ENCODE measurements at places on chromosomes 2 and 18.

DNA sequence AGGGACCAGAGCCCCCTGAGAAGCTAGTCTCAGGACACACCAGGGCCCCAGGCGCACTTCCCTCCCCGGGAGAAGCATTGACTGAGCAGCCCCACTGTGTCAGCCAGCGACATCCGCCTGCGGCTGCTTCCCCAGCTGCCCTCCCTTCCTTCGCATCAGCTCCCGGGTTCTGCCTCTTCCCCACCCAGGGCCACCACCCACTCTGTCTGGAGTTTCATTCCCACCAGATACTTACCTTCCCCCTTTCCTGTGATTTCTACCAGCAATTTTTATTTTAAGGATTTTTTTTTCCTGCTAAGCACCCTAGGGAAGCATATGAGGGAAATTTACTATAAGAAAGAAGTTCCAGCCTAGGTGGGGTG is 99.2 kb downstream of the SMAD7 start:
- DNase-seq, result no peak

GRCh38 chr2:196984903-196985302 is 58.4 kb upstream of the PGAP1 start:
- no peak for DNase-seq

DNA sequence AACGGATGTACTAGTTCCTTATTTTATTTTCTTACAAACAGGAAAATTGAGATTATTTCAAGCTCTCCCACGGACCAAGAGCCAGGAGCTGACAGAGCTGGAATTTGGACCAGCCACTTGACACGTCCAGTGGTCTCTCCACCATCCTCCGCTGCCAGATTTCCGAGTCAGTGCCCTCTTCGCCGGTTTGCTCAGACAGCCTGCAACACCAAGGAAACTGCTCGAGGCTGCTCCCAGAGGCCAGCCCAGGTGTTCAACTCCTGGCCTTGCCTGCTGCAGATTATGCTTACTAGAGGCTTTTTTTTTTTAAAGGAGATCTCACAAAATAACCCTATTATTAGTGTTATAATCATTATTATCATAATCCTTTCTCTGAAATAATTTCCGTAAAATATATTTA is 779.8 kb downstream of the RNF144A start:
- no peak for DNase-seq

GRCh38 chr2:85418132-85419008 is at the start of gene SH2D6:
Gene SH2D6 (plus strand): TSS chr2:85418714. CDS start chr2:85429466, 10,752 bp downstream.
- DNase-seq, result peak; percentile 87

- no peak for DNase-seq
Measured at GRCh38 chr2:6757215-6757614, 108.5 kb downstream of the CMPK2 start.

DNA sequence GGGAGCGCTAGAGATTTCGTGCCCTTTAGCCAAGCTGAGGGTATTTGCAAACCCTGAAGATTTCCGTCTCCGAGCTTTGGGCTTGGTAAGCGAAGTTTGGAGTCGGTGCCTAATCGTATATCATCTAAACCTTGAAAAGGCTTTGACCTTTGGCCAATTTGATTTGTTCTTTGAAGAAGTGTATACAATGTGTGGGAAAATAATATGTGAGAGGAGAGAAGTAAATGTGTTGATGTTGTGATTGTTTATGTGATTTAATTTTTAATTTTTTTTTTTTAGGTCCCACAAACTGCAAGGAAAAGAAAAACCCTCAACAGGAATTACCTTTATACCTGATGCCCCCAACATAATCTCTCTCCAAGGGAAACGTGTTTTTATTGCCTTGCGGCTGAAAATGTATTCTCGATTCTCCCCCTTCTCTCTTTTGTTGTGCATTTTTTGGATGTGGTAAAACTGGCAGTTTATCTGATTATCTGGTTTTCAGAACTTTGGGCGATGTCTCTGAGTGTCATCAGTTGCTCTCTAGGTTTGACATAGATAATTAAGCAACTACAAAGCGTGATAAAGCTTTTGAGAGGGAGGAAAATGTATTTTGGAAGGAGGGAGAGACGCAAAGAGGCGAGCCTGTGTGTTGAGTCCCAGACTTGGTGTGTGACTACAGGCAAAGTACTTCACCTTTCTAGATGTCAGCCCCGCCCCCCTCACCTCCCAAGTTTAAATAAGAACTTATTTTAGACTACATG is 912 bp upstream of the FBXO11 start:
- DNase-seq, result no peak

- DNase-seq, result no peak
Measured at GRCh38 chr2:107392241-107392704, 434.4 kb upstream of the RGPD4 start.

DNA sequence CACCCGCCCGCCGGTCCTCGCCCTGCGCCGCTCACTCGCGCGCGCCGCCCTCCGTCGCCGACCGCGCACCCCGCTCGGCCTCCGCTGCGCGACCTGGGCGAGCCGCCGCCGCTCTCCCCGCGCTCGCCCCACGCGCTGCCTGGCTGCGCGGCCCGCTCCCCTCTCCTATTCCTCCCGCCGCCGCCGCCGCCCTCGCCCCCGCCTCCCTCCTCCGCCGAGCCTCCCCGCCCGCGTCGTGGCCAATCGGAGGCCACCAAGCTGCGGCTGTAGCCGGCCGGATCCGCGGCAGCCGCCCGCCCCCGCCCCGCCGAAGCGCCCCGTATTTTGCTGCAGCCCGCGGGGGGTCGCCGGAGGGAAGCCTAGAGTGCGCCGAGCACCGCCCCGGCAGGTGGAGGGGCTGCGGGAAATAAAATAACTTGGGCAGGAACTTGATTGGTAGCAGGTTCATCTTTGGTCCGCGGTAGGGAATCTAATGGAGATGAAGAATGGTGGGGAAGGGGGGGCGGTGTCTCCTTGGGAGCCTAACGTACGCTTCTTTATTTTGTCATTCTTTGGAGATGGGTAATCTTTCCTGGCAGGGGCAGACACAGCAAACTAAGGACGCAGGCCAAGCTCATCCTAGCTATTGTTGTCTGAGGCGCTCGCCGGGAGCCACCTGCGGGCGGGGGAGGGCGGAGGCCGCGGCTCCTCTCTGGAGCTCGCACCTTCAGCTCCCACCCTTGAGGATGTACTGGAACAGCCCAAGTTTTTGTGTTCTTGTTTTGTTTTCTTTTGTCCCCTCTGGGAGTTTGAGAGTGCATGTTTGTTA is 1.1 kb upstream of the CDH2 start:
- DNase-seq, result peak; percentile 57

DNA sequence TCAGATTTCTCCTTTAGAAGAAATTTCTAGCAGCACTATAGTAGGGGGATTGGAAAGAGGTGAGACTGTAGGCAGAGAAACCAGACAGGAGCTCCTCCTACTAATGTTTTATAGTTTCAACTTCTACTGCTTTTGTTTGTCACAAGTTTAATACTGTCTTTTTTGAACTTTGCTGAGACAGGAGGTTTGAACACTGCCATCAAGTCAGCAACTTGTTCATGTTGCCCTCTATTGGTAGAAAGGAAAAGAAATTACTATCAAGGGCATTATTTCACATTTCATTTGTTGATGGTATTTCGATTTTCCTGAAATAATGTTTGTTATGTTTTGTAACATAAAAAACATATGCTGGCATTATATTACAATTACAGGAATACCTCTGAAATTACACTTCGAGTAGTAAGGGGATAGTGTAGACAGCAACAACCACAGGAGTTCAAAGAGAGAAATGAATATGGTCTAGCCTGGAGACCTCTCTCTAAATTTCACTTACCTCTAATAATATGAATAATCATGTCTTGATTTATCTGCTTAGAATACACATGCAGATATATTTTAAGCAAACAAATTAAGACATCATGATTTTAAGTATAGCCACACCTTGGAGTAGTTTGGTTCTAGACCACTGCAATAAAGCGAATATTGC is 12.4 kb upstream of the CCDC88A start:
- no peak for DNase-seq

- DNase-seq, result no peak
Measured at GRCh38 chr18:68418881-68419280, 296.0 kb downstream of the TMX3 start.

DNA sequence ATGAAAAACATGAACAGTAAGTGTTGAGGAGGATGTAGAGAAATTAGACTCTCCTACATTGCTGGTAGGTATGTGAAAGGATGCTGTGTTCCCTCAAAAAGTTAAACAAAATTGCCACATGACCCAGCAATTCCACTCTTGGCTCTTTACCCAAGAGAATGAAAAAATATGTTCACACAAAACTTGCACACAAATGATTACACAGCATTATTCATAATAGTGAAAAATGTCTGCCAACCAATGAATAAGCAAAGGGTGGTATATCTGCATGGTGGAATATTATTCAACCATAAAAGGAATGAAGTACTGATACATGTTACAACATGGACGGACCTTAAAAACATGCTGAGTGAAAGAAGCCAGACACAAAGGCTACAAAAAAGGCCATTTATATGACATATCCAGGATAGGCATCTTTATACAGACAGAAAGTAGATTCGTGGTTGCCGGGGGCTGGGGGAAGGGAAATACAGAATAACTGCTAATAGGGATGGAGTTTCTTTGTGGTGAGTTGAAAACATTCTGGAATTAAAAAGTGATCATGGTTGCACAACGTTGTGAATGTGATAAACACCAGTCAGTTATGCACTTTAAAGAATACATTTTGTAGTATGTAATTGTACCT is 85.4 kb upstream of the MYO3B start:
- DNase-seq, result no peak

DNA sequence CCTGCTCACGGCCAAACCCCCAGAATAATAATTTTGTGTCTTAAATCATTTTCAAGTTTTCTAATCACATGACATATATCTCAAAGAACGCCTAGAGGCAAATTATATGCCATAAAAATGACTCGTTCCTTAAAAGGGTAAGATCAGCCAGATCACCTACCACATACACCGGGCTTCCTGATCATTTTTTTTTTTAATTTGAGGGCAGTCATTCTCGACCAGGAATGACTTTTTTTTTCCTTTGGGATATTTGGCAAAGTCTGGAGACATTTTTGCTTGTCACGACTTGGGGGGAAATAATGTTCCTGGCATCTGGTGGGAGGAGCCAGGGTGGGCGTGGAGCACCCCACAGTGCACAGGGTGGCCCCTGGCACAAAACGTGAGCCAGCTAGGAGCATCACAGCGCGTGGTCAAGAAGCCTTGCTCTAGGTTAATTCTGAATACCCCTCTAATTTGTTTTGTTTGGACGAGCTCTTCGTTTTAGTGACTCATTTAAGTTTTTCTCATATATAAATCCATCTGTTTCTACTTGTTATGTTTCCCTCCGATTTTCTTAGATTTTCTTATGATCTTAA is 94.9 kb downstream of the TWIST2 start:
- peak; percentile 19 for DNase-seq

DNA sequence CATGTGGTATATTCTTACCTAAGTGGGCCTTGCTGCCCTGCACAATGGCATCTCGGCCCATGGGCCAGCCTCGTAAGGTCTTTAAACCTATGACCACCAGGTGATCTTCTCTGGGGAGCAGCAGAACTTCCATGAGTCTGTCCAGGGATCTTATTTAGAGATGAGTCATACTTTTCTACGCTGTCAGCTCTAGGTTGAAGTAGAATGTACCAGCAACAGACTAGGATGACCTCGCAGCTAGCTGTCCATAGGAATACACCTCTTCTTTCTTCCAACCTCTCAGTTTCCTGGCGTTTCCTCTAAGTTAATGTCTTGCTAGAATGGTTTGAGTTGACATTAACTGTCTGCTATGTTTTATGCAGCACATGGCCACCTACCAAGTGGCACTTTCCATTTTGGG is 15.6 kb upstream of the CXCR4 start:
- no peak for DNase-seq

DNA sequence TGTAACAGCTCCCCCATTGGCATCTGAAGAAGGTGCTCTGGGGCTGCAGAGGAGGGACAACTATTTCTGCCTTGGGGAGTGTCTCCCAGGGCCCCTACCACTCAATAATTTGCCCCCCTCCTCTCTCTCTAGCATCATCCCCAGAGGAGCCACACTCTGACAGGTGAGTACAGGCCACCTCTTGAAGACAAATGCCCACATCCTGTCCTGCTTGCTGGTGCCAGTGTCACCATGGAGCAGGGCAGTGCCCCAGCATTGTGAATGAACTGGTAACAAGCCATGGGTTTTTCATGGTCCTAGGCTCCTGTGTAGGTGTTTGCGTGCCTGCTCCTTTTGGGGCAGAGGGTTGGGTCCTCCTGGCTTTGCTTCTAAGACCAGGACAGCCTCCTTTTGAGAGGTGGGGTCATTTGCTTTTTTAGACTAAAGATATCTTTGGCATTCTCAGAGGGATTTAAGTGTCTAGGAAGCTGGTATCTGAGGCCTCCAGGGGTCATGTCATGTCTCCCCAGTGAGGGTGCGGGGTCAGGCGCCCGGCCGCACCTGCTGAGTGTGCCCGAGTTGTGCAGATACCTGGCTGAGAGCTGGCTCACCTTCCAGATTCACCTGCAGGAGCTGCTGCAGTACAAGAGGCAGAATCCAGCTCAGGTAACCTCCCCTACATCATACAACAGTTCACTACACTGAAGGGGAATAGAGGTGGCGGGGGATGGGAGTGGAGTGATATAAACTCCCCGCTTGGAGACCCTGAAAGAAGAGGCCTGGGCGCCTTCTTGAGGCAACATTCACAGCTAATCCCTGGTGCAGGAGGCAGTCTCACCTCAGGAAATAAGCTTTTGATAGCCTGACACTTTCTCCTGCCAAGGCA is 1.8 kb downstream of the RETREG2 start:
- DNase-seq, result peak; percentile 27

DNA sequence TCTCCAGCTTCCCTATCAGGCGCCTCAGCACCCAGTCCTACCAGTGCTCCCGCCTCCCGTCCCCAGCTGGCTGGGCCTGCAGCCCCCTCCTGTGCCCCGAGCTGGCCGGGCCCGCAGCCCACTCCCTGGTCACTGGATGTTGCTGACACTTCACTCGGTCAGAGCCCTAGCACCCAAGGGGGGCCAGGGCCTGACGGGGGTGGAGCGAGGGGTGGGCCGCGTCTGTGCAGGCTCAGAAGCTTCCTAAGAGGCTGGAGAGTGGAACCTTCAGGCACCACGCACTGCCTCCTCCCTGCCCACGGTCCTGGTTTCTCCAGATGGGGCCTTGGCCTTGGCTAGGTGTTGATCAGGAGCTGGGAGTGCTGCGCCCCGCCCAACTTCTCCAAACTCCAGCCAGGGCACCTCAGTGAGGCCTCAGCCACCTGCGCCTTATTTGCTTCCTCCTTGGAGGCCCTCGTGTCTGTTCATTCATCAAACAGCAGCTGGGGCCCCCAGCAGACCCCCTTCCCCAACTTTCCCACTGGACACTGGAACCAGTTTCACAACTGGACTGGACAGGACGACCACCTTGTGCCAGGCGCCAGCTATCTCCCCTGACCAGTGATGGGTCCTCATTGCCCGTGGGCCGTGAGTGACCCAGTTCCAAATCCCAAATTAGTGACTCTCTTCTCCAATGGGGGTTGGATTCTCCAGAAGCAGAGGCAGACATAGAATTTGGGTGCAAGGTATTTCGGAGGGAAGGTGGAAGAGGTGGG is 16.7 kb downstream of the CAPN10 start:
- DNase-seq, result no peak

GRCh38 chr2:27912512-27912911 is 22.0 kb downstream of the BABAM2 start:
- no peak for DNase-seq

GRCh38 chr2:85915606-85916303 is 27.0 kb upstream of the ST3GAL5 start:
- DNase-seq, result no peak

- no peak for DNase-seq
Measured at GRCh38 chr2:71612581-71613402, 159.4 kb downstream of the DYSF start.

- no peak for DNase-seq
Measured at GRCh38 chr2:98658816-98659490, 50.6 kb downstream of the UNC50 start.

All from liver (tissue), 10 donors.